ENCODE measurements at places on chromosomes 11 and 22.

DNA sequence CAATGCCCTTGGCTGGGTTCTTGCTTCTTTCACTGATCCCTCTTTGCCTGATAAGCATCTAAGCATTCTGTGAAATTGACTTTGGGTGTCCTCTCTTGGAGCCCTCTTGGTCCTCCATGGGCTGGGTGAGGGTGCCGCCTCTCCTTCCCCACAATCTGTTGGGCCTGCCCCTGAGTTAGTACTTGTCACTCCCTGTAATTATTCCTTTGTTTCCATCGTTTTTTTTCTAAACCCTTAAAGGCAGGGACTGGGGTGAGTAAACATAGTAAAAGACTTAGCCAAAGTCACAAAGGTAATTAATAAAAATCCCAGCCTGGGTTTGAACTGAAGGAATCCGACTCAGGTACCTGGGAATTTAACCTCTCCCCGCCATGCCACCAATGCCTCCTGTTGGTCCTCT, 188.1 kb downstream of the MYO18B start:
- no peak for DNase-seq

DNA sequence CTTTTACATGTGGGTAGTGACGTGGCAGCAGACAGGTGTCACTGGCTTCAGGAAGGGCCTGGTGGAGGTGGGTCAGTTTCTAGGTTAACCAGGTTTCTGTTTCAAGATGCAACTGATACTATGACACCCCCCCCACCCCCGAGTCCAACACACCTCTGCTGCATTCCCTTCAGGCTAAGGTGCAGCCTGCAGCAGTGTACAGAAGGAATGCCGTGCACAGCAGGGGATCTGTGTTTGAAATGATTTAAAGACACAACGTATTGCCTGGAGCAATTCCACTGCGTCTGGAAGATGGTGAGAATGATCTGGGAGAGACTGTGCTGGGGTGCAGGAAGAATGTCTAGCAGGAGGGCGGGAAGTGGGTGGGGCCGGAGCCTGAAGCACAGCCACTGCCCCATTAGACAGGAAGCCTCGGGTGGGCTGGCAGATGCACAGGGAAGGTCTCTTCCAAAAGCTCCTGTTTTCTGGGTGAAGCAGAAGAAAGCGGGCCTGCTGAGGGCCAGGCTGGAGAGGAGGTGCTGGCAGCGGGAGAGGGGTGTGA, 11.9 kb upstream of the TESMIN start:
- DNase-seq = no peak

DNA sequence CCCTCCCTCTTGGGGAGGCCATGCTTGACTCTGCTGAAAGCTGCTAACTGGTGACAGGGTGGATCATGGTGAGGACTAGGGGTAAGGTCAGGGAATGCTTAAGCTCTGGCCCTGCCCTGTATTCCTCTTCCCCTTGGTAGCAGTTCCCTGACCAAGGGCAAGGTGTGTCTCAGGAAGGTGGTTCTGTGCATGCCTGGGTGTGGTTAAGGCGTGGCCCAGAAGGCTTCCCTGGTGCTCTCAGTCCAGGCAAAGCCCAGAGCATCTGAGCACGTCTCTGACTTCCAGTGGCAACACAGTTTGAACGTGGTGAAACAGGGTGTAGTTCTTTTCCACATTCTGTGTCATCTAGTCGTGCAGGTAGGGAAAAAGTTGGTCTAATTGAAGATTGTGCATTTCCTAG, 53.1 kb upstream of the HORMAD2 start:
- no peak for DNase-seq

DNA sequence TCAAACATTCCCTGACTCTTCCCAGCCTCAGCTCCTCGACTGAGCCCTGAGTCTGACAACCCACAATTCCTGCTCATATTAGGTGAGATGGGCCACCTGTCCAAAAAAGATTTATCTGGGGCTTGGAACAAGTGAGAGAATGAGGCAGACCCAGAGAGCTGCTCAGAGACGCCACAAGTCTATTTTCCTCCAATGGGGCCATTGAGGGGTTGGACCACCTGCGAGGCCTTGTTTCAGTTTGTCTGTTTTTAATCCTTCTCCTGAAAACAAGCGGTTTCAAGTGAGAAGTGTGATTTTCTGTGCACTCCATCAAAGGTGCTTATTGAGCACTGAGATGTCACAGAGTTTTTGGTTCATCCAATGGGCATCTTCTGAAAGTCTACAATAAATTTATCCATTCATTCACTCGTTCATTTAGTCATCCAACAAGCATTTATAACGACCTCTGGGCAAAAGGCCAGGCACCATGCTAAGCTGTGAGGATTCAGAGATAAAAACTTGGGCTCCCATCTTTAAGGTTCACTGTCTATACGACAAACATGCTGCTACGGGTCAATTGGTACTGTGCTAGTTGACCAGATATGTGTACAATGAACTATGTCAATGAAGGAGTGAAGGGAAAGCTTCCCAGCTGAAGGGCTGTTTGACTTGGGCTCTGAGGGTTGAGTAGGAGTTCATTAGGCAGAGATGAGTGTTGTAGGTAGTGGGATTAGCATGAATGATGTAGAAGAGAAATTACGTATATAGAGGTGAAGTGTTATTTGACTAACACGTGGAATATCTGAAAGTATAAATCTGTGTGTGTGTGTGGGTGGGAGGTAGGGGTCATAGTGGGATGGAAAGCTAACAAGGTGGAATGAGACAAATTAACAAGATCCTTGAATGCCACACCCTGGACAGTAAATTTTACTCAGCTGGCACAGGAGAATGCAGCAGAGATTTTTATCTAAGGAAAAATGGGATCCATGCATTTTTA, 168.9 kb downstream of the MIAT start:
- no peak for DNase-seq

GRCh38 chr22:20130731-20131596, 640 bp upstream of the ZDHHC8 start:
- DNase-seq = peak; percentile 90

- no peak for DNase-seq
Observed at GRCh38 chr22:26127556-26127955, 41.7 kb upstream of the SEZ6L start.

DNA sequence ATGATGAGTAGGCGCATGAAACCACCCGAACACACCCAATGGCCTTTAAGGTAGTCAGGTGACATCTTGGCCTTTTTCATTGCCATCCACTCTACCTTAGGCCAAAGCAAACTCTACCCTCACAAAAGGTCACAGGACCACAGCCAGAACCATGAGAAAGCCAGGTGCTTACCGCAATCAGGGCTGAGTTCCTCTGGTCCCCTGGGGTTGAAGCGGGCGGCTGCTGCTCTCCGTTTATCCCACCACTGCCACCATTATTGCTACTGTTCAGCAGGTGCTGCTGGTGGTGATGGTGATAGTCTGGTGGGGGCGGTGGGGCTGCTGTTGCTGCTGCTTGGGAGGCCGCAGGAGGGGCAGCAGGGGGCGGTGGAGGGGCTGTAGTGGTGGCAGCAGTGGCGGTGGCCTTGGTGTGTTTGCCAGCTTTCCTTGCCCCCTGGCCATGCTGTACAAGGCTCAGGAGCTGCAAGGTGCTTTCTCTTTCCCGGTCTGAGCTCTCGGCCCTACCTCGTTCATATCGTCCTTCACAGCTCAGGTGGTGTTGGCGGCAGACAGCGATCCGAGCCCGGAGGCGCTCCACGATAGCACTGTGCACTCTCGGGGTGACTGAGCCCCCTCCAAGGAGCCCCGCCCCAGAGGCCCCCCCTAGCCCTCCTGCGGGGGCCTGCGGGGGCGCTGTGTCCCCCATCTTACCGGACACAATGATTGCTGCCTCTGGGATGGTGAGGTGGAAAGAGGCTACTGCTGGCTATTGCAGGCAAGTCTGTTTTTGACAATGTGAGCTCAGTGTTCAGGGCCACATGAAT, 1.6 kb downstream of the MAML2 start:
- DNase-seq = peak; percentile 78

- no peak for DNase-seq
Observed at GRCh38 chr22:42931421-42932196, 74.5 kb upstream of the ARFGAP3 start.

DNA sequence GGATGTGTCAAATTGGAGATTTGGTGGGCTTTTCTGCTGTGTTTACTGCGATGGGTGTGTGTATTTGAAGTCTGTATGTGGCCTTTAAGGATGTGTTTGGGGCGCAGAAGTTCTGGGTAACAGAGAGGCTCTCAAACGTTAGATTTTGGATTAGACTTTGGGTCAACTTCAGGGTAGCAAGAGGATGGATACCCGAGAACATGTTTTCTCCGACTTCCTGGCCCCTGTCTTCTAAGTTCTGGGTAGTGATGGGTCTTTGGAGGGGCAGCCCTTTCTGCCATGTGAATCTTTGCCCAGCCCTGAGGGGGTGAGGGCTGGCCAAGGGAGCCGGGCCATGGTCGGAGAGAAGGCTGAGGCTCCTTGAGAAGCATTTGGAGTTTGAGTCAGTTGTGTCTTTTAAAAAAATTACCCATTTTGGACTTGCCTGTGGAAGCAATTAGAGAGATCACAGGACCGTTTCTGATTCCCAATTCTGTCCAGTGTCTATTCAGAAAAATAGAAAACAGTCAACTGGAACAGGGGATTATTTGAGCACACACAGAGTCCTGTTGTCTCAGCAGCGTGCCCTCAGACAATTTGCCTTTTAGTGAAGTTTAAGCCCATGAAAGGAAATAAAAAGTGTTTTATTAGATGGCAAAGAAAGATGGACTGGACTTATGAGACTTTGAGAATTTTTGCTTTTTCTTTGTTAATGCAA, 114.4 kb downstream of the PTPRJ start:
- no peak for DNase-seq

GRCh38 chr11:35661534-35661933, 1.0 kb upstream of the TRIM44 start:
- no peak for DNase-seq

DNA sequence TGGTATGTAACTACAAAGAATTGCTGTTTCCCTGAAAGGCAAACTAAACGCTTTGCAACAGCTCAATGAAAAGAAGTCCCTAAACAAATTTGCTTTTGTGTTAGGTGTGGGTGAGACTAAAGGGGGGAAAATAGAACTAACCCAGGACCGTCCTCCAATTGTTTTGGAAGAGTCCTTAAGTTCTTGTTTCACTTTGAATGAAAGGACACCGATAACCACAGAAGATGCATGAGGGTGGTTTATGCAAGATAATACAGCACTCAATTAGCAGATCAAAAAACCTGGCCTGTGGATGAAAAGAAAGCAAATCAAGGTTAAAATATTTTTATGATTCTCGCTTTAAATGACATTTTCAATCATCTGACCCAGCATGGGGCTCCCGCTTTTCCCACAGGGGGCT, 304.5 kb upstream of the SYN3 start:
- DNase-seq = no peak

DNA sequence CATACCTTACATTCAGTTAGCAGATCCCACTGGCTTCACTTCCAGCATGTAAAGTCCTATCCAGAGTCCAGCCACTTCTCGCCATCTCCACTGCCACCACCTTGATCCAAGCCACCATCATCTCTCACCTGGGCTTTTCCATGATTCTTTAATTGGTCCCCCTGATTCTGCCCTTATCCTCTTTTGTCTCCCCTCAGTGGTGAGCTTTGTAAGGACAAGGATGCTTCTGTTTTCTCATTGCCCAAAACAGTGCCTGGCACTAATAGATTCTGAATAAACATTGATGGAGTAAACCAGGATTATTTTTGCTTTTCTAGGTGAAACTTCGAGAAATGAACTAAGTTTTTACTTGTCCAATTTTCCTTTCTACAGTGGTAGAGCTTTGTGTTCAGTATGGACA, 4.4 kb downstream of the POLA2 start:
- DNase-seq = no peak

DNA sequence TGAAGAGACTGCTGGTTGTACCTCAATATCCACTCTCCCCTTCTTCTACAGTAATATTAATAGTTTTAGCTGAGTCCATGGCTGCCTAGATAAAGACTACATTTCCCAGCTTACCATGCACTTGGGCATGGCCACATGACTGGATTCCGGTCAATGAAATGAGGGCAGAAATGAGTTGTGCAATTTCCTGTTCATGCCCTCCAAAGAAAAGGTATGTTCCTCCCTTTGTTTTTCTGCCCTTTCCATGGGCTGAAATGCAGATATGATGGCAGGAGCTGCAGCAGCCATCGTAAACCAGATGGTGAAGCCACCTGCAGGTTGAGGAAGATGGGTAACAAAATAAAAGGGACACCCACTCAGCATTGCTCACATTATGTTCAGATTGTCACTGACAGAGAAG, 15.3 kb upstream of the ELFN2 start:
- DNase-seq = no peak

GRCh38 chr11:62430425-62430824, 11.6 kb downstream of the SCGB1A1 start:
- no peak for DNase-seq

DNA sequence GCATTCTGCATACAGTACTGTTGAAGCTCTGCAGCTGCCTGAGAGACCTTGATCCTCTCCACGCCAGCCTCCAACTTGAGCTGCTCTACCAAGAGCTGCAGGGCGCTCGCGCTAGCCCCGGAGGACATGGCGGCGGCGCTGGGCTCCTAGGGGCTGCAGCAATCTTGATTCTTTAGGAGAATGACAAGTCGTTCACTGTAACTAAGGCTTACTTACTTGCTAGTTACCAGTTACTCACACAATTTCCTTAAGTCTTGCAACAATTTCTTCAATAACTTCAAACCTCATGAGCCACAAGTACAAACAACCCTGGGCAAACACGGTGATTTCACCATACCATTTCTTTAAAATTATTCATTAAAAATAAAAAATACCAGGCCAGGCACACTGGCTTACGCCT, 21.9 kb downstream of the SBF2 start:
- DNase-seq = no peak

DNA sequence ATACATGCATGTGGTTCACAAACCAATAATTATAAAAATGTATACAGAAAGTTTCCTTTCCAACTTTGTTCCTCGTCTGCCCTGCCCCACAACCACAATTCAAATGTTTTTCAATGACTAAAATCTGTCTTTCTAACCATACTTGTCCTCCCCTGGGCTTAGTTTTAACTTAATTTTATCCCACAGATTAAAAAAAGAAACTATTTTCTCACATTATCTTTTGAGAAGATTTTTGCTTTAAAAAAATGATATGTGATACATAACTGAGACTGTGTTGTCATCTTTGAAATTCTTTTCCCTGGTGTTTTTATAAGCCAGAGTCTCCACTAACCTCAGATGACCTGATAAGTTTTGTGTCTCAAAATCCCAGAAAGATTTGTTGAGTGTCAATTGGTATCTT, 79.0 kb downstream of the FDX1 start:
- no peak for DNase-seq

GRCh38 chr11:44532809-44533208, 32.7 kb upstream of the CD82 start:
- no peak for DNase-seq

GRCh38 chr11:8290081-8290810, 26.6 kb upstream of the LMO1 start:
- no peak for DNase-seq

DNA sequence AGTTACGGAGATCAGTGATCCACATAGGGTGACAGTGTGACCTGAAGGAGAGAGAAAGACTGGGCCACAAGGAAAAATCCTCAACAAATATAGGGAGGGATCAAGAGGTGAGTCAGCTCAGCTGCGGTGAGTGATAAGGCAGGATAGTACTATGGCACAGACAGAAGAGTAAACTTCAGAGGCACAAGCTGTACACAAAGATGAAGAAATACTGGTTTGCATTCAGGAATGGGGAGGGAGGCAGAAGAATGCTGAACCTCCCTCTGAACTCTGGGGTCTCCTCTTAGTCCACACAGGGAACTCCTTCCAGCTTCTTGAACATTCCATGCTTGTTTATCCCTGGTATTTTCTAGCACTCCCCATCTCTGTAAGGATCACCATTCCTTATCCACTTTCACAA, 162.7 kb downstream of the BARX2 start:
- DNase-seq = no peak

Measured in coronary artery (tissue), 2 donors.